AG08395 (cell line): ENCODE measurements at places on chromosomes 16 and 17.

DNA sequence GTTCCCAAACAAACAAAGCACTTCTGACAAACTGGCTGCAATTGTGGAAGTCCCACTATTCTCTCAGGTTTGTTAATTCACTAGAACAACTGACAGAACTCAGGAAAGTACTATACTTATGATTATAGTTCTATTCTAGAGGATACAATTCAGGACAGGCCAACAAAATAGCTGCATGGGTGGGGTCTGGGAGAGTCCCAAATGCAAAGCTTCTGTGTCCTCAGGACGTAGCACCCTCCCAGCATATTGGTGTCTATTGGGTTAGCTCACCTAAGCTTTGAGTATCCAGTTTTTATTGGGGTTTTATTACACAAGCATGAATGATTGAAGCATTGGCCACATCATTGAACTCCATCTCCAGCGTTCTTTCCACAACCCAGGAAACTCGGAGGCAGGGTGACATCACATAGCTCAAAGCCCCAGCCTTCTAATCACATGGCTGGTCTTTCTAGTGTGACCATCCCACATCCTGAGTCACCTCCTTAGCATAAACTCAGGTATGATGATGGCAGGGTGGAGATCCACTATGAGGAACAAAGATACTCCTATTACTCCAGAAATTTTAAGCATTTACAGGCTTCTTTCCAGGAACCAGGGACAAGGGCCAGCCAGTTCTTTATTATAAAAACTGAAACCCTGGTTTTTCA is 43.9 kb upstream of the CCNF start:
- no peak for DNase-seq

- no peak for DNase-seq
Measured at GRCh38 chr16:81369888-81370504, 55.2 kb downstream of the GAN start.

GRCh38 chr16:76222087-76222486 is 55.1 kb upstream of the CNTNAP4 start:
- DNase-seq = no peak

- DNase-seq = no peak
Measured at GRCh38 chr17:2885733-2886132, 89.5 kb downstream of the RAP1GAP2 start.

DNA sequence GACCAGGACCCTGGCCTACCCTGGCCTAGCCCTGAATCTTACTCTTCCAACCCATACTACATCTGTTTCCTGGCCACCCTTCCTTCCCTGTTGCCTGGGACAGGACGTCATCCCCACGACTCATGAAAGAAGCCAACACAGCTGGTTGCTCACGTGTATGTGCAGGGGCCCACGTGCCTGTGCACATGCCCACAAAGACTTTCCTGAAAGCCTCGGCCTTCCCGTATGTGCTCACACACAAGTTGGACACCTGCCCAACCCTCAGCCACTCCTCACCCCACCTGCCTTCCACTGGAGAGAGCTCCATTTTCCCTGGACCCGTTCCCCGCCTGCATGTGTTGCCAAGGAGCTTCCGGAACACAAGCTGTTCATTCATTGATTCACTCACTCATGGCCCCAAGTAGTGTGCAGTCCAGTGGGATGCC is 7.0 kb downstream of the PLXDC1 start:
- DNase-seq = peak; percentile 62

GRCh38 chr16:23408823-23409298 is 44.1 kb downstream of the COG7 start:
- DNase-seq = peak; percentile 91

DNA sequence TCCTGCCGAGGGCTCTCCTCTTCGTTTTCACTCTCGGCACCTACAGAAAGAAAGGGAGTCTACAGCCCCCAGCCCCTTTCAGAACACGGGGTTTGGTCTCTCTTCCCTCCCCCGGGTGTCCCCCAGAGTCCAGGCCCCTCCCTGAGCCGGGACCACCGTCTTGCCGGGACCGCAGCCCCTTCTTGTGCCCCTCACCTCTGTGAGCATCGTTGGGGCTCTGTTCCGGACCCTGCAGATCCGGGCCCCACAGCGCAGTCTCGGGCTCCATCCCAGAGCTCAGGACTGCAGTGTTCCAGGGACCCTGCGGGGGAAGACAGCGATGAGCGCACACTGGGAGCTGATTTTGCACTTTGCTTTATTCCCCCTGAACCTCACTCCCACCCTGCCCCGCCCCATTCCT is 2.8 kb downstream of the ZNF629 start:
- DNase-seq = no peak

- DNase-seq = no peak
Measured at GRCh38 chr16:7746941-7747340, 414.3 kb downstream of the RBFOX1 start.

DNA sequence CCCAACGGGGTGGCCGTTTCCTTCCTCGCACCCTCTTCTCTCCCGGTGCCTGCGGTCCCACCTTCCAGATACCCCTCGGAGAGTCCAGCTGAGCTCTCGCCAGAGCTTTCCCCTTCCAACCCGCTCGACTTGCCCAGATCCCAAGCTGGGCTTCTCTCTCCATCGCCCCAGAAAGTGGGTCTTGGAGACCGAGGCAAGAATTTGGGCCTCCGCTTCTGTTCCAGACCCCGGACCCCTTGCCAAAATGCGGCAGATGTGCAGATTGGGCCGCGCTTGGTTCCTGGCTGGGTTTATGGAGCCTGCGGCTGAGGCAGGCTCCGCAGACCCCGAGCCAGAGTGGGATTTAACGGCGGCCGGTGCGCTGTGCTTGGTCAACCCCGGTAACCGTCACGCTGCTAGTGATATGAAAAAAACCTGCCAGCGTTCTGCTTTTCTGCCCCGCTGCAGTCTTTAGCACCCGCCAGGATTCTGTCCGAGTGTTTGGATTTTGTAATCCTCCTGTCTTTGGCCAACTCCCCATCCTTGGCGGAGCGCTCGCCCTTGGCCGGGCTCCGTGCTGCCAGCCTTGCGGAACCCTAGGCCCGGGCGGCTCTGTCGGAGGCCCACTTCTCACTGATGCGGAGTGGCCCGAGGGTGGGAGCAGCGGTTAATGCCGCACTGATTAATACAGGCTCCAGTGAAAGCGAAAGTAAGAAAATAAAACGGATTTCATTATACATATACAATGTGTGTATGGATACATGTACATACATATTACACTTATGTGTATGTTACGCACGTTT is 754 bp upstream of the SLFN11 start:
- peak; percentile 55 for DNase-seq

GRCh38 chr16:66847533-66848067 is 3.4 kb downstream of the CA7 start:
- no peak for DNase-seq

- no peak for DNase-seq
Measured at GRCh38 chr16:30187971-30188561, 4.7 kb downstream of the CORO1A start.
